Omental fat pad (tissue), 4 donors: ENCODE measurements at places on chromosomes 7 and 10. TPM values are rescaled to one million over a fixed set of nuclear protein-coding genes. Genes with fewer than 3 reads are reported as not detected.

Gene CXCL12
- total RNA-seq = 277 TPM

Gene CALML3
- not detected for total RNA-seq

Gene CCDC186
- total RNA-seq = 18.2 TPM

Gene FAM25C
- not detected for total RNA-seq

Gene STRIP2
- not detected for total RNA-seq

Gene SLC26A3
- total RNA-seq = not detected

Gene NEUROG3
- 0.60 TPM for total RNA-seq
